ENCODE measurements at places on chromosomes 3 and 15. TPM values are rescaled to one million over a fixed set of nuclear protein-coding genes. Genes with fewer than 3 reads are reported as not detected.
A peak's percentile ranks its signal among the peaks of the same experiment; 100 is the strongest.

DNA sequence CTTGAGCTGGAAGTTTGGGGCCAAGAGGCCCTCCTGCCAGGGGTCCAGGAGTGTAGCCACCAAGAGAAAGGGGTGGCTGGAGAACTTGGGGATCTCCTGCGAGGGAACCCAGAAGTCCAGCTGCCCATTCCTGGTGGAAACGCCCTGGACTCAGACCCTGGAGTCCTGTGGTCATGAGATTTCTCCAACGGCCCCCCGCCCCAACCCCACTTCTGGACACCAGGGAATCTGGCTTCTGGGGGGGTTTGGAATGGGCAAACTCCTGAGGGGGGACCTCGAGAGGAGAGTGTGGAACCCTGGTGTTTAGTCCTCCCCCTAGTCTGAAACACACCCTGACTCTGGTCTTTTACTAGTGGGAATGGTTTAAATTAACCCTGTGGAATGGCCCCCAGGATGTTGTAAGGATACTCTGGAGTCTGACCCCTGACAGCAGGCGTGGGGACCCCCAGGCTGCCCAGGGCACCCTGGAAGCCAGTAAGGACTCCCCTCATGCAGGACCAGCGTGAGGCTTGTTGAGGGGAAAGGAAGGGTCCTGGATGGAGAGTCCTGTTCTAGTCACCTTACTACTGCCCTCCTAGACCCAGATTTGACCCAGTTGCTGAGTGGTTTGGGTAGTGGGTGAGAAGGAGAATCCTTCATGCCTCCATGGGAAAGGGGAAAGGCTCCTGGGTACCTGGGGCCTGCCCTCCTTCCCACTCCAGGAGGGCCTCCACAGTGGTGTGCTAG is 540 bp downstream of the KLHDC8B start:
- DNase-seq, result no peak

- no peak for DNase-seq
These were observed 24.5 kb downstream of the QTRT2 start for GRCh38 chr3:114081037-114081436.

DNA sequence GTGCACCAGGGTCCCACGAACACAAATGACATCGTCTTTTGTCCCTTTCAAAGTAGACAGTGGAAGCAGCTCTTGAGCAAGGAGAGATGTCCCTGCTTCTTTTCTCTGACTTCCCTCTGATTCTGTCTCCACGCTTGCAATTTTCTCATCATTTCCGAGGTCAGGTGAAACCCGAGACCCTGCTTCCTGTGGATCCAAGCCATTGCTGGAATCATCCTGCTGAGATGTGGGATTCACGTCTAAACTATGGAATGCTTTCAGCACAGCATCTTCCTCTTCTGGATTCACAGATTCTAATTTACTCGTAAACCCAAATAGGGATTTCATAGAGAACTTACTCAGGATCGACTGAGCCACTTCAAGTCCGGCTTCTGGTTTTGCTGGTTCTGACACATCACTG is 127.1 kb downstream of the FMN1 start:
- no peak for DNase-seq

IQCF5 gene
- not detected for total RNA-seq

- no peak for DNase-seq
These were observed 211.3 kb downstream of the TIGIT start for GRCh38 chr3:114504941-114505628.

GRCh38 chr3:132444383-132444782 is 27.1 kb downstream of the DNAJC13 start:
- no peak for DNase-seq

KBTBD8 gene
- total RNA-seq, result 4.2 TPM

- no peak for DNase-seq
These were observed 35.9 kb downstream of the ATP2C1 start for GRCh38 chr3:130929804-130930203.

- no peak for DNase-seq
These were observed 12.4 kb upstream of the ZNF770 start for GRCh38 chr15:35000511-35000910.

SLC25A36 gene
- total RNA-seq, result 87.8 TPM

DNA sequence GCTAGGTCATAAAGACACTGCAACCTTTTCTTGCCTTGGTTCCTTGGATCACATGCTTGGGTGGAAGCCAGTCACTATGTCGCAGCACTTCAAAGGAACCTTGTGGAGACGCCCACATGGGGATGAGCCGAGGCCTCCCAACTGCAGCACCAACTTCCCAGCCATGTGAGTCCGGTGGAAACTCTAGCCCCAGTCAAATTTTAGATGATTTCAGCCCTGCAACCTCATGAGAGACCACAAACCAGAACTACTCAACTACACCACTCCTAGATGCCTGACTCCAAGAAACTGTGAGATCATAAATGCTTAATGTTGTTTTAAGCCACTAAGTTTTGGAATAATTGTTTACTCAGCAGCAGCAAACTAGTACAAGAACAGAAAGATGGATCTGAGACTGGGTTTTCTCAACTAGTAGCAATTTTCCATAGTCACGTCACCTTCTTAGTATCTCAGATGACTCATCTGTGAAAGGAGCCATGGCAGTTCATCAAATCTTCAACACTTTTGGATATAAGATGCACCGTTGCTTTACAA is 86.5 kb downstream of the MB21D2 start:
- no peak for DNase-seq

DNA sequence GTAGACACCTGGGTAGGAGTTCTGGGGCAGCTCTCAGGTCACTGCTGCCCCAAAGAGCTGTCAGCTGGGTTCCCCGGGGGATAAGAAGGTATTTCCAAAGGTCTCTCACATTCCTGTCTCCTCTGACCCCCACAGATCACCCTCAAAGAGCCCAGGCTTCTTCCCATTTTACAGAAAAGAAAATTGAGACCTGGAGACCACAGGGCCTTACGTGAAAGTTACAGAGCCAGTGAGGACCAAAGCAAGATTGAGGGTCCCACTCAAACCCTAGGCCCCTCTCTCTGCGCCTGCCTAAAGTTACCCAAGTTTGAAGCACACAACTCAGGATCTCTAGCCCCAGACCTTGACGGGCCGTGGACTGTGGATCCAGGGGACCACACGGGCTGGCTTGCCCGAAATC is 3.9 kb upstream of the ATP2B2 start:
- no peak for DNase-seq

- no peak for DNase-seq
These were observed 364.9 kb upstream of the RBMS3 start for GRCh38 chr3:28915741-28916500.

GRCh38 chr3:148227534-148227933 is 470.2 kb upstream of the AGTR1 start:
- no peak for DNase-seq

GRCh38 chr3:163821841-163822240 is 1256.5 kb downstream of the SI start:
- no peak for DNase-seq

- DNase-seq, result no peak
These were observed 12.5 kb downstream of the SPINK8 start for GRCh38 chr3:48320996-48321395.

MITF gene
- total RNA-seq, result 65.5 TPM

- no peak for DNase-seq
These were observed 76.1 kb upstream of the ACAD9 start for GRCh38 chr3:128803307-128803706.

- no peak for DNase-seq
These were observed 45.0 kb downstream of the CLSTN2 start for GRCh38 chr3:139979991-139980390.

- no peak for DNase-seq
These were observed 180.5 kb downstream of the MCTP2 start for GRCh38 chr15:94411846-94412245.

DNA sequence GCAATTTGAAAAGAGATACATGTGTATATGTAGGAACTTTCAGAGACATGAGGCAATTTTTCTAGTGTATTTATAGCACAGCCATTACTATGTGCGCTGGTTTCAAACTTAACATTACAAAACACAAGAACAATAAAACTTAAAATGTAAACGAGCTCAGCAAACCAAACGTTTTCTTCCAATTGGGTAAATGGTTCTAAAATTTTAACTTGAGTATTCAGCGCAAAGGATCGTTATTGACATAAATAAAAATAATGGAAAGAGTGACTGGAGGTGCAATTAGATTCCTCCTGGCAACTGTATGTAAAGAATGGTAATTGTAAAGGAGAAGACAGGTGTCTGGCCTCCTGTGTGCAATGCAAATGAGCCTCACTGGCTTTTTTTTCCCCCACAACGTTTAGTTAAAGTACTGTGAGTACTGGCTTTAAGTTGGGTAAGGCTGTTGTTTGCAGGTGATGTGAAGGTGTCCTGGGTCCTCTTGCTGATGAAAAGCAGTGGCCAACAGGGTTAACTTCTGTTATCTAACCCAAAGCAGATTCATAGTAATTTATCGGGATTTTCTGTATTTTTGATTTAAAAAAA is 14.1 kb upstream of the GADL1 start:
- DNase-seq, result no peak

RBSN gene
- total RNA-seq, result 17.1 TPM

DNA sequence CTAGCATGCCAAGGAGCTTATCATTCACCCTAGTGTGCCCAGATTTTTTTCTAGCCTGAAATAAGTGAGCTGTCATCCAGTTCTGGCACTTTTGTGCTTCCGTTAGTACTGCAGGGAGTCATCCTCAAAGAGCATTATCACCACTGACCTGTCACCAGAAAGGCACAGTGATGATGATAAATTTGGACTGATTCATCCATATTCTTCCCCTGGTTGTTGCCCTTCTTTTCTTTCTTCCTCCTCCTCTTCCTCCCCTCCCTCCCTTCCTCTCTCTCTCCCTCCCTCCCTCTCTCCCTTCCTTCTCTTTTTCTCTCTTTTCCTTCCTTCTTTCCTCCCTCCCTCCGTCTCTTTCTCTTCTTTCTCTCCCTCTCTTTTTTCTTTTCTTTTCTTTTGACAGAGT is 21.3 kb downstream of the SLC35G2 start:
- no peak for DNase-seq

RFT1 gene
- 9.8 TPM for total RNA-seq

DNA sequence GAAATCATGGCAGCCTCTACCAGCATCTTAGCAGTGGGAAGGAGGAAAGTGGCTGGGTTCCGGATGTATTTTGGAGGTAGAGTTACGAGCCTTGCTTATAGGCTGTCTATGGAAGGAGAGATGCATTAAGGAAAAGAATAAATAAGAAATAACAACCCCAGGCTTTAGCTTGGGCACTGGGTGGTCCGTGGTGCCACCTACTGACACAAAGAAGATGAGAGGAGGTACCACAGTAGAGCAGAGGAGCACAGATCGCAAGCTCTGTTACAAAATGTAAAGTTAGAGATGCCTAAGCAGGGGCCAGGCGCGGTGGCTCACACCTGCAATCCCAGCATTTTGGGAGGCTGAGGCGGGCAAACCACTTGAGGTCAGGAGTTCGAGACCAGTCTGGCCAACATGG is 74.8 kb downstream of the TMEM39A start:
- no peak for DNase-seq

- DNase-seq, result no peak
These were observed 358.6 kb upstream of the KCNH8 start for GRCh38 chr3:18789734-18790133.

- no peak for DNase-seq
These were observed 34.1 kb downstream of the CEP19 start for GRCh38 chr3:196677931-196678330.

FOXB1 gene
- not detected for total RNA-seq

TRH gene
- not detected for total RNA-seq

GRCh38 chr3:160319322-160319721 is 79.7 kb downstream of the IFT80 start:
- DNase-seq, result no peak

DNA sequence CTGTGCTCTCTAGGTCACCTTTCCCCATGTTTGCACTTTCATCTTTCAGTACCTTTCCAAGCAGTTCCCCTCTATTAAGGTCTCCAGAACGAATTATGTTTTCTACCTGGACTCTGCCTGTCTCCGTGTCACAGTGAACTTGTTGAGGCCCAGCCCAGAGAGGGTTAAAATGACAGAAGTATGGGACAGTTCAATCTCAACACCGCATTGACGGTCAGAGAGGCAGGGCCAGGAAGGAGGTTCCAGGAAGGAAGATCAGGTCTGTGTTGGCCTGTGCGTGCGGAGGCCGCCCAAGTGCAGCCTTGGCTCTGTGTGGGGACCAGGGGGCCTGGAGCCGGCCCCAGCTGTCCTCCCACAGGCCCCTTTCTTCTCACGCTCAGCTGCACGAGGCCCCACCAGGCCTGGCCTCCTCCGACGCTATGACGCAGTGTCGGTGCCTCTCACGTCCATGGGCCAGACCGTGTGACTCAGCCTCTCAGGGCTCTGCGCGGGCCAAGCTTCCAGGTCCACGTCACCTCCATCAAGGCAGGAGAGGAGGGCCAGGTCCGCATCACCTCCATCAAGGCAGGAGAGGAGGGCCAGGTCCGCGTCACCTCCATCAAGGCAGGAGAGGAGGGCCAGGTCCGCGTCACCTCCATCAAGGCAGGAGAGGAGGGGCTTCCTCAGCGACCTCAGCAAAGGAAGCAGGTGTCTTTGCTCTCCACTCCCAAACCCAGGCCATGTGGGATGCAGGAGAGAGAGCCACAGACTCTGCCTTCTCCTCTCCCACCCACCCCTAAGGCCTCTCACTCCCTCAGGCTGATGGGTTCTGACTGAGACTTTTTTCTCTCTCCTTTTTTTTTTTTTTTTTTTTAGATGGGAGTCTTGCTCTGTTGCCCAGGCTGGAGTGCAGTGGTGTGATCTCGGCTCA is 83.1 kb downstream of the CPN2 start:
- DNase-seq, result peak; percentile 87

DNA sequence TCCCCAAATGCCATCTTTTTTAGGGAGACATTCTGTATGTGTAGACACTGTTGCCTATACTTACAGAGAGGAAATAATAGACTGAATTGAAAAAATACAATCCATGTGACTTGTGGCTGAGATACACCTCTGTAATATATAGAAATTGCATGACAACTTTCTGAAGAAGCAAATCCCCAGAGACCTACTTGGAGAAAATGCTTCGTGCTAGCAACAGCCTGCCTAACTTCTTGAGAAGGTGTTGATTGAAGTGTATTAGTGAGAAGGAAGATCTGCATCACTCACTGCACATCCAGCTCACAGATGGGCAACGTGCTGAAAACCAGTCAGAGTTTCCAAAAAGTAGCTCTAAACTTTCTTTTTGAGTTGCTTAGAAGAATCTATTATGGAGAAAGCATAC is 404.1 kb downstream of the EPHB1 start:
- DNase-seq, result no peak

MAN2A2 gene
- 130 TPM for total RNA-seq

DNA sequence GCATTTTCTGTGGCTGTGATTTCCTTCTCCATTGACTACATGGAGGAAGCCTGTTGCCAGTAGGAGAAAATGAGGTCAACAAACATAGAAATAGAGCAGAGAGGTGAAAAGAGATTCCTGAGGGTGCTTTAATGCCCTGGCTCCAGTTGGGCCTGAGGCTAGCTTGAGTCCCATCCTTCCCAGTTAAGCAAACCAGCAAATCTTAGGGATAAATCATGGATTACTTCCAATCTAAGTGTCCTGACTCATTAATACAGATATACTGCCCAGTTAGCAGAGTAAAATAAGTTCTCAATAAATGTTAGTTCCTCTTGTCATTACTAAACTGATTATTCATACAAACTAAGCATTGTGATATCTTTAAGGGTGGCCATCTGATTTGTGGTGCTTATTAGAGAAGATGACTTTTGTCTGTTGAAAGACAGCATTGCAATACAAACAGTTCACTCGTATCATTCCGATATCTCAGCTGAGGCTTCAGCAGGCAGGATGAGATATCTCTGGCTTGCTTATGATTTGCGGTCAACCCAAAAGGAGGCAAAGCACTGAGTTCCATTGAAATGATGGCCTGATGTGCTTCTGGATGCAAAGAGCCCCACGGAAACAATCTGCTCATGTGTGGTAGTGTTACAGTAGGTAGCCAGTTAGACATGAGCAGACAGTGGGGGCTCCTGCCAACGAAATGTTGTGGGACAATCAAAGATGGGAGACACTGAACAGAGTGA is 6.6 kb upstream of the STARD5 start:
- no peak for DNase-seq

- peak; percentile 61 for DNase-seq
These were observed 2.0 kb upstream of the CEMIP start for GRCh38 chr15:80777137-80777536.
